Activated CD4-positive, alpha-beta T cell treated with anti-CD3 and anti-CD28 coated beads, Interleukin-2, amount 50 U/mL, for 24 hours (primary cell): ENCODE measurements at places on chromosomes 1 and 21.
A peak's percentile ranks its signal among the peaks of the same experiment; 100 is the strongest.

DNA sequence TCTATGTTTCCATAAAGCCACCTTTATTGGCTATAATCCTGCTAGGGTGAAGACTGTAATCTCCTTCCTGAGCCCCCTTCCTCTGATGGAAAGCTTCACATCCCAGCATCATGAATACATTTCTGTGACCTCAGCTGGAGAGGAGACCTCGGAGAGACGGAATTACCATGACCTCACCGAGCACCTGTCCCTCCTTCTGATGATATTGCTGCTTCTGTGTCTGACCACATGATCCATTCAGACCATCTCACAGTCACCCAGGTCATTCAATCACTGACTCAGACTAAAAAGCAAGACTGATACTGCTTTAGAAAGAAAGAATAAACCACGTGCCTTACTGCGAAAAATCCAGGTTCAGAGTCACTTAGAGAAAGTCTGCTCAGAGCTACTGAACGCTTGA lies 8.8 kb downstream of the KCND3 start:
- DNase-seq, result no peak

GRCh38 chr1:3396411-3396810 lies 58.1 kb upstream of the ARHGEF16 start:
- no peak for DNase-seq

GRCh38 chr1:147243228-147243685 lies 773 bp downstream of the CHD1L start:
- no peak for DNase-seq

GRCh38 chr1:25657121-25657882 lies 40.7 kb downstream of the MAN1C1 start:
- DNase-seq, result no peak

- no peak for DNase-seq
Observed at GRCh38 chr1:19635646-19636045, 8.5 kb upstream of the NBL1 start.

DNA sequence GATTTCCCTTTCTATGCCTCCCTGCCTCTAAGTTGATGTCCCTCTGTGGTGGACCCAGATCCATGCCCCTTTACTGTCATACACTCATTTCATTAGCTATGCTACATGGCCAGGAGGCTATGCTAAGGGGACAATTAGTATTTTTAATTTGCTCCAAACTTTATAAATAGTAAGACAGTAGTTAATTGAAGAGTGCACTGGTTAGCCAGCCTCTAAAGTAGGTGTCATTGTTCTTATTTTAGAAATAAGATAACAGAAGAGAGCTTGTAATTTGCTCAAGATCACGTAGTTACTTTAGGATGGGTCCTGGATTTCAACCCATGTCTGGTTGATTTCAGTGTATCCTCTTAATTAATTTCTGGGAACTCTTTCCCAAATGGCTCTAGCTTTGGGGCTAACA lies 29.4 kb upstream of the GNG12 start:
- DNase-seq, result no peak

GRCh38 chr1:24673341-24673740 lies 30.2 kb downstream of the SRRM1 start:
- DNase-seq, result no peak

GRCh38 chr21:38979271-38980121 lies 173.8 kb downstream of the ETS2 start:
- DNase-seq, result no peak

- DNase-seq, result peak; percentile 23
Observed at GRCh38 chr1:28507646-28508434, 2.0 kb downstream of the RCC1 start.

DNA sequence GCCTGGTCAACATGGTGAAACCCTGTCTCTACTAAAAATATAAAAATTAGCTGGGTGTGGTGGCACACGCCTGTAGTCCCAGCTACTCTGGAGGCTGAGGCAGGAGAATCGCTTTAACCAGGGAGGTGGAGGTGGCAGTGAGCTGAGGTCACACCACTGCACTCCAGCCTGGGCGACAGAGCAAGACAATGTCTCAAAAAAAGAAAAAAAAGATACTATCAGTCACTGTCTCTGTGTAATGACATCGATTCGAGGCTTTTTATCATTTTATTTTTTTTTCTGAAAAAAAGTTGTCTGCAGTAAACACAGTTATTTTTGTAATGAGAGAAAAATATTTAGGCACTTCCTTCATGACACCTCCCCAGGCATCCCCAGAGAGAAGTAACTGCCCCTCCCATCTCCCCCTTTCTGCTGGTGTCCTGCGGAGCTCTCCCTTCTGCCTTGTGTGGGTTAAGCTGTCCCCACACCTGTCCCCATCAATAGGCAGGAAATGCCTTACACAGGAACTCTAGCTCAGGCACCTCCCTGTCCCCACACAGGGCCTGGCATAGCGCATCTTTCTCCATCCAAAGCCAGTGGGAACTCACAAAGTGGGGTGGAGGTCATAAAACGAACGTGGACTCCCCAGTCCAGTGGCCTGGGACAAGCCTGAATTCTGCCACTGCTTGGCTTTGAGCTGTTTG lies 132.0 kb downstream of the SYF2 start:
- no peak for DNase-seq

GRCh38 chr21:36386031-36386642 lies 945 bp downstream of the CHAF1B start:
- no peak for DNase-seq

GRCh38 chr1:10761503-10762152 lies 34.8 kb downstream of the CASZ1 start:
- DNase-seq, result no peak

DNA sequence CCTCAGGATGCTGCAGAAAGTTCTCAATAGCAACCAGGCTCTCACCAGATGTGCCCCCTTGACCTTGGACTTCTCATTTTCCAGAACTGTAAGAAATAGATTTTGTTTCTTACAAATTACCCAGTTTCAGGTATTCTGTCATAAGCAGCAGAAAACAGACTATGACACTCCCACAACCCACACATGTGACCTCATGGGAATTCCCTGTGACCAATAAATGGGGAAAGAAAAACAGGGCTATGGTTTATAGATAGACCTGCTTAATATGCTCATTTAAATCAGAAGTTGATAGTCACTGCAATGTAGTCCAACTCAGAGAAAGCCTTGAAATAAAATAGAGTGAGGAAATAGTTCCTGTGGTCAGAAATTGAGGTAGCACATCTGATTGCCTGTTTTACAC lies 380.9 kb upstream of the PTBP2 start:
- no peak for DNase-seq

- no peak for DNase-seq
Observed at GRCh38 chr1:63902844-63903589, 129.2 kb downstream of the ROR1 start.

GRCh38 chr1:26164036-26164860 lies 4.5 kb downstream of the C1orf232 start:
- DNase-seq, result no peak

GRCh38 chr21:43987509-43987908 lies 24.6 kb upstream of the TRAPPC10 start:
- no peak for DNase-seq

DNA sequence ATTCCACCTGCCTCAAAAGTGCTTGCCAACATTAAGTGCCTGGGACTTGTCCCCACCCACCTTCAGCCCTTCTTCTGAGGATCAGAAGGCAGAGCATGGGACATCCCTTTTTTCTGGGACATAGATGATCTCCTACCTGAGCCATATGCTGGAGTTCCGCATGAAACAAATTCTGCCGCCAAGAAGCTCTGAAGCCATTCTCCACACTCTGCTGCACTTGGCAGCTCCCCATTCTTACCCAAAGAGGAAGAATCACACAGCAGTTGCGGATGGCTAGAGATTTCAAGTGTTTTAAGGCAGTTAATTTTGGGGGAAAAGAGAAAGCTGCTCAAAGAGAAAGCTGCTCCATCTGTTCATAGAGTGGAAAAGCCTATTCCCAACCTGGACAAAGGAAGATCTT lies 197.3 kb upstream of the COA6 start:
- DNase-seq, result no peak

DNA sequence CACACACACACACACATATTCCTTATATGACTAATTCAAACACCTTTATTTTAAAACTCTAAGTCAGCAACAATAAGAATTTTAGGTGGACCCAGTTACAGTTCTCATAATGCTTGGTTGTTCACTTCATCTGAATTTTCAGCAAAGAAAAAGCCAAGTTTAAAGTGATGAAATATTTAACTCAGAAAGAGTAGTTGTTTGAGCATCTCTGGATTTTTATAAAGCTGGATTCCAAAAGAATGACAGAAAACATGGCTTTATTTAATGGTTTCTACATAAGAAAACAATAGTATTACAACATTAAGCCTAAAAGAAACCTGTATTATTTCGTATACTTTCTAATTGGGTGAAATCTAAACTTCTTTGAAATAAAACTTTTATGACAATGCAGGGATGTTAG lies 54.2 kb upstream of the ADAMTS5 start:
- no peak for DNase-seq

DNA sequence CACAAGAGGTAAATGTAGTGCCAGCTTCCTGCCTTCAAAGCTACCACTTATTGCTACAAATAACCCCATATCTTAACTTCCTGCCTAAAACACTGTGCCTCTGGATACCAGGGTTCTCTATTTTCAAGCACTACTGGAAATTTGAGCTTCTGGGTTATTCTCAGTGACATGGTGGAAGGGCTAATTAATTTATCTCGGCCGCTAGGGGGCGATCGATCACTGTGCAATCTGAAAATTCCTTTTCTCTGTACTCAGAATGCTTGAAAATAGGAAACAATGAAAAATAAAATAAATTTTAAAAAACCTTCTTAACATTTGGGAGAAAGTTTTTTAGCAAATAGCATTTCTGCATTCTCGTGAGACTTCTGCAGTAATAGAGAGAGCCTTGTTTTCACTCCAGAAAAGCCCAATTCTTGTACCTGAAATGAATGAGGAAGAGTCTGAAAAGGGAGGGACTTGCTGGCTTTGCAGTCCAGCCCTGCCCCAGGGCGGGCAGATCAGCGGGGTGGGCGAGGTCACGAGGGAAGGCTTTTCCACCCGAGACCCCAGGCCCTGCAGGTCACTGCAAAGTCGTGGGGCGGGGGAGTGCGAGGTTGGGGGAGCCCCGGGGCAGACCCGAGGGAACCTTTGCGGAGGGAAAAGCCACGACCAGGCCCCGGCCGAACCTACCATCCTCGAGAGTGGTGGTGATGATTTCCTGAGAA lies 276.7 kb downstream of the PCP4 start:
- peak; percentile 8 for DNase-seq

DNA sequence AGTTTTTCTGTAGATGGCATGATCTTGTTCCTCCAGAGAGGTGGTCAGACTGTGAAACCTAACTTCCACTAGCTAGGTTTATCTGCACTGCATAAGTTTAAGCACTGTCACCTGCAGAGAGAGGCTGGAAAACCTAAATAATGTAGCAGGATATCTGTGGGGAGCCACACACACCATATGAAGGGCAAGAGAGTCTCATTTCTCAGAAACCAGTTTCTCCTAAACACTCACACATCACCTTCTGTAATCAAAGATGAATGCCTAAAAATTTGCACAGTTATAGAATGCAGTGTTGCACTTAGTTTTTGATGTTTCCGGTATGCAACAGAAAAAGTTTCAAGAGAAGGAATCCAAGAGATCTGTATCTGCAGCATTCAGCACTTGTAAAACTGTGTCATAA lies 654.6 kb downstream of the ADGRL2 start:
- no peak for DNase-seq

DNA sequence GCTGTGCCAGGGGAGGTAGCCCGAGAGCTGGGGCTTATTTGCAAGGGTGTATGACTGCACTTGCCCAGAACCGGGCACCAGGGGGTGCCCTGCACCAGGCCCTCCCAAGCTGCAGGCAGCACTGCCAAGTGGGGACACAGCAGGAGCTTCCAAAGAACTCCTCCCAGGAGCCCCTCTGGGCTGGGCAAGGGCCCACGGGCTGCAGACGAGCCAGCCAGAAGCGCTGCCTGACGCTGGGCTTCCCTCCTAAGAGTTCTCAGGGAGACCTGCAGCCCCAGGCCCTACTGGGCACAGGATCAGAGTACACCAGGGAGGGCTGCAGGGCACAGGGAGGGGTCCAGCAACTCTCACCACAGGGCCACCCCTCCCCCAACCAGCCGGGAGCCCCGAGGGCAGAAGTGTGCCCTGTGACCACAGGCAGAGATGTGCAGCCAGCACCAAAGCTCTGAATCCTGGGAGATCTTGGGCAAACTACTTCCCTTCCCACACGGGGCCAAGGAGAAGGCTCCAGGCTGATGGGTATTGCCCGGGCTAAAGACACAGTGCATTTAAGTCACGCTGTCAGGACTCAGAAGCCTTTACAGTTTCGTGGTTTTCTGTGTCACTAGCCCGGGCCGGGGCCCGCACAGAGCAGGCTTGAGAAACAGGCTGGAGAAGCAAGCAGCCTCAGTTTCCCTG lies 63.4 kb downstream of the KCNAB2 start:
- DNase-seq, result no peak

GRCh38 chr1:111596499-111596898 lies 23.1 kb upstream of the RAP1A start:
- DNase-seq, result no peak

DNA sequence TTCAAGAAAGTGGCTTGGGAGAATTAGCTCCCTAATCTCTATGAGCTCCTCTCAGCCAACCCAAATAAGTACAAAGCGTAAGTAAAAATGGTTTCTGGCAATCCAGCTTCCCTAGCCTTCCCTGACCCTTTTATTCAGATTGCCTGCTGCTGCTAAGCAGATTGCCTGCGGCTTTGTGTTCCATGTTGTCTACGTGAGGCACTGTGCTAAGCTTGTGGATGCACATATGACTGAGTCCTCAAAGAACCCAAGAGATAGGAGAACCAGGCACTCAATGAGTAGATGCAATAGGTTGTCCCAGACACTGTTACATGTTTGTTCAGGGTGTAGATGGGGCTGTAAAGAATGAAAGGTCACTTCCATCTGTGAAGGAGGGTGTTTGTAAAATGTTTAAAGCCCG lies 6.3 kb upstream of the OSBPL9 start:
- DNase-seq, result no peak

DNA sequence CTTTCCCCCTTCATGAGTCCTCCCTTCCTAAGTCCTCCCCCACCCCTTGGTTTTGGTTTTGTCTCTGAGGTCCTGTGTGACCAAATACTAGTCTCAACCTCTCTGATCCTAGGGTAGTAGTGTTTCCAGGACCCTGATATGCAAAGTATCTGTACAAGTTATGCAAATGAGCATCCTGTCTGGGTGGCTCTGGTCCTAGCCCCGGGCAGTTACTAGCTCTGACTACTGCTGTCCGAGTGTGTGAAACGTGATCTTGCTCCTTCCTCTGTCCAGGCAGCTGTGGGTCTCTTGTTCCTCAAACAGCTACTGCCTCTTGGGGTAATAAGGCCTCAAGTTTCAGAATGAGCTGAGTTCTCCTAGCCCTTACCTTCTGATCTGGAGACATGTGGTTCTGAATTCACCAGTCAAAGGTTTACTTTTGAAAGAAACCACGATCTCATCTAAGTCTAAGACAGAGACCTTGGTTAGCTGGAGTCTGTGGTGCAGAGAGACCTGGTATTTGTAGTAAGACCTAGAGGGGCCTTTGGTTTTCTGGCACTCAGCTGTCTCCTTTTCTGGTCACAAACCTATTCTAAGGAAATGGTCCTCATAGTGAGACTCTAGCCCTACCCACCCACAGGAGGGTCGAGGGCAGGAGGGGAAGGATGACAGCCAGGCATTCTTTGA lies 31.0 kb upstream of the IL19 start:
- no peak for DNase-seq
